Hematopoietic multipotent progenitor cell treated with erythropoietin and hydrocortisone succinate and interleukin-3 and kit ligand, for 6 days (in vitro differentiated cells): ENCODE measurements at places on chromosomes 6 and 20.

DNA sequence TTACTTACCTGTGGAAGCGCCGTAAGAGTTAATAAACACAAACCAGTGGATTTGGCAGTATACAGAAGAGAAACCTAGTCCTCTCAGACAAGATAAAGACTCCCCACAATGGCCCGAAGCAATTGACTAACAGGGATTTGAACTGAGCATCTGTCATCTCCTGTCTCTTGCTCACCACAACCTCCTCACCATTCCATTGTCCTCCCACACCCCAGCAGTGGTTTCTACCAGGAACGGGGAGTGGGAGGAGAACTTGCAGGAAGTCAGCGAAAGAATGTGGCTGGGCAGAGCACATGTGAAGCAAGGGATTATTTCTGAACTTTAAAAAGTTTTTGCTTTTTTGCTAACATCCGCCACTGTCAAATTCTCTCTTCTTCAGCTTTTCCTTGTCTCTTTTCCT lies 24.6 kb upstream of the TAAR1 start:
- DNase-seq: no peak

DNA sequence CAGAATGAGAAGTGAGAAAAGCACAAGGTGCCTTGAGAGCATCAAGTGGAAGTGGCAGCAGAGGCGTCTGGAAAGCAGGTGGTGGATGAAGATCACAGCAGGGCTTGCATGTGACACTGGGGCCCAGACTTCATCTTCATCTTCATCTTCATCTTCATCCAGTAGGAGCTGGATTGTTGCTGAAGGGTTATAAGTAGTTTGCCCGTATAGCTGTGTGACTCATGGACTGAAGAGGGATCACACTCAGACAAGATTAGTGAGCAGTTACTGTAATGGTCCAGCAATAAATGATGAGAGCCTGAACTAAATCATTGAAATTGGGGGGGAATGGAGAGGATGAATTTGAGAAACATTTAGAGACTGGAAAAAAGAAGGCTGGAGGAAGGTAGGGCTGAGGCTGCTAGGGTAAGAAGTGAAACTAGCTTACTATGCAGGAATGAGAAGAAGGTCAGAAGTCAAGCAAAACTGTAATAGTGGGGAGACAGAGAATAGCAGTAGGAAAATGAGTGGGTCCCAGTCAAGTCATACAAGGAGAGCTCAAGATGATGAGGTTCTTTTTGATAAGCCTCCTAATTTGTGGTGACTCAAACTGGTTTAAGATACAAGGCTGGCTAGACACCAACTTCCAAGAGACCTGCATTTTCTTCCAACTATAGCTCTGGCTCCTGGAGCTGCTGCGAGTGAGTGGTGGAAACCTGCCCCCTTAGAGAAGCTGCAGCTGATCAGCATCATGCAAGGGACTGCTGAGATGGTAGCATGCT lies 92.3 kb upstream of the BEND6 start:
- no peak for DNase-seq

GRCh38 chr6:120587381-120587780 lies 746.9 kb downstream of the TBC1D32 start:
- DNase-seq: no peak

DNA sequence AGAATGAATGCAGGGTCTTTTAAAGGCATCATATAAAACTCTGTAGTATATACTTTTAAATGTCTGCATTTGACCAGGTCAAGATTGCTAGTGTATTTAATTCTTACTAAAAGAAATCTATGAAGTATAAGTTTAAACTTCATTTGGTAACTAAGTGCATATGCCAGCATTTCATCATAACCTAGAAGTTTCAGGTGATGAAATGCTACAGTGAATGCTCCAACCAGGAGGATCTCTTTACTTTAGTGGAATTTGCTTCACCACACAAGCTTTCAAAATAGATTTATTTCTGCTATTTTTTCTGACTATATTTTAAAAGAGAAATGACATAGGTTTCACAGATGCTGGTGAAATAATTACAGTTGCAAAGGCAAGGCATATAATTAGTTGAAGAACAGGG lies 141.9 kb downstream of the HIVEP2 start:
- no peak for DNase-seq

DNA sequence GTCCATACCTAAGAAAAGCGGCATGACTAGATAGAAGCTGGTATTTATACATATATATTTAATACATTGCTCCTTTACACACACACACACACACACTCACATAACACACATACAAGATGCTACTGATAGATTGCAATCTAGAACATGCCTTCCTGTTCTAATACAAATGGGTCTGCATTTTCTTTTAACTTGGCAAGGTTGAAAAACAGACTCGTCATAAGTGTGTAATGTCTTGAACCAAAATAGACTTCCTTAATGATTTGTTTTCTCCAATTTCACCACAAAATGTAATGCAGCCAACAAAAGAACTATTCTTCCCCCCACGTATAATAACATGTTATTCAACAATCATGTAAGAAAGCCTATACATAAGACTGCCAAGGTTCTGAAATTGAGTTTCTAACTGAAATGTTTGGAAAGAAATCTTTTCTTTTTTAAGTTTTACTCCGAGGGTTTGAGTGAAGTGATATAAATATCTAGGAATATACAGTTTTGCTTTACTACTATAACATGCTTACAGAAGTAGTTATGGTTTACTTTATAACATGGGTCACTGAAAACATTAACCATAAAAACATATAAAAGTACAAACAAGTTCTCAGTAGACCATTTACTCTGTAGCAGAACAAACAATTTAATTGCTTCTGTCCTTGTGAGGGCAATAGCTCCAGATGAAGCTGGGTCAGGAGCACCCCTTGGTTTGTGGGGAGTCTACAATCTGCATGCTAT lies 207.5 kb downstream of the FOXC1 start:
- no peak for DNase-seq

- DNase-seq: peak; percentile 77
These were observed 5.4 kb upstream of the RAB44 start for GRCh38 chr6:36692220-36692619.

DNA sequence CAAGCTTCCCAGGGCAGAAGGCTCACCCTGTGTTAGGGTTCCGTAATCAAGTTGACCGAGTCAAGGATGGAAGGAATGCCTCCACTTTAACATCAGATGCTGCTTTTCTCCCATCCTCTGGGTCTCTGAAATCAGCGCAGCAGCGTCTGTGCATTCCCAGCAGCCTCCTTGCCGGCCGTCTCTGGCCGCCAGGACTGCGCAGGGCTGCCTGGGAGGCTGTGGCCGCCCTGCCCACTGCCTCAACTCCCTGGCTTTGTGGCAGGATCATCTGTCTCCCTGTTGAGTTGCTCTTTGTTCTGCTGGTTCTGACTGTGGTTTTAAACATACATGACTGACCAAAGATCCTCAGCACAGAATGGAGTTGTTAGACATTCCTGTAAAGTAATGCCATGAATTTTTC lies 56.5 kb downstream of the DLL1 start:
- no peak for DNase-seq
